Progenitor cell of endocrine pancreas (in vitro differentiated cells): ENCODE measurements at places on chromosomes 1 and 21. TPM values are rescaled to one million over a fixed set of nuclear protein-coding genes. Genes with fewer than 3 reads are reported as not detected.

DNA sequence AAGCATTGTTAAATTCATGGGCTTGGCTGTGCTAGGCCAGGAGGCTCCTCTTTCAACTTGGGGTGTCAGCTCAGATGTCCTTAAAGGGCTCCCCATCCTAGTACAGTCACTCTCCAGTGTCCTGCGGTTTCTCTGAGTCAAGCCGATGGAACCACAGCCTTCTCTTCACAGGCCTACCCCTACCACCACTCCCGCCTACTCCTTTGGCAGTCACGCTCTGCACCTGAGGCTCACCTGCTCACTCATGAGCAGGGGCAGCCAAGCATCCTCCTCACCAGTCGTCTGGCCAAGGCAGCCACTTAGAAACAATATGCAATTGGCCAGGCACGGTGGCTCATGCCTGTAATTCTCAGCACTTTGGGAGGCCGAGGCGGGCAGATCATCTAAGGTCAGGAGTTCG is 3.6 kb downstream of the ACOT7 start:
- DNase-seq: no peak

BMP8B gene
- 0.75 and 0.91 TPM in 2 replicates for total RNA-seq

ITGB3BP gene
- 40.3 and 40.4 TPM in 2 replicates for total RNA-seq

AADACL4 gene
- 0.24 TPM in 2 replicates for total RNA-seq

DNA sequence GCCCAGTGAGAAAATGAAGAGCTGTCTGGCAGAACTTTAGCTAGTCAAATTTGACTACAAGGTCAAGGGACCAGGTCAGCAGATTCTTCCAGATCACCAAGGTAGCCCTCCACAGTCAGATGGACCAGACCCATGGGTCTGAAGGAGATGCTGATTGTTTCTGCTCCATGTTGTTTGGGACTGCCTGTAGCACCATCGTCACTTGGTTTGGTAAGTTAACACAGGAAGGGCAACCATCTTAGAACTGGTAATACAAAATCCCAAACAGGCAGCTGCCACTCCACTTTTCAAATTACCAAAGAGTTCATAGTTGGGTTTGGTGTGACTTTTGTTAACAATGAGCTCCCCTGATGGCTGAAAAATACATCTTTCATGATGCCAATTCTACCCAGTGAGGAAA is 9.0 kb downstream of the ITPKB start:
- no peak for DNase-seq

- no peak for DNase-seq
Observed at GRCh38 chr21:40684726-40685125, 162.2 kb downstream of the DSCAM start.

LCK gene
- total RNA-seq: 0.77 and 1.2 TPM in 2 replicates

DNA sequence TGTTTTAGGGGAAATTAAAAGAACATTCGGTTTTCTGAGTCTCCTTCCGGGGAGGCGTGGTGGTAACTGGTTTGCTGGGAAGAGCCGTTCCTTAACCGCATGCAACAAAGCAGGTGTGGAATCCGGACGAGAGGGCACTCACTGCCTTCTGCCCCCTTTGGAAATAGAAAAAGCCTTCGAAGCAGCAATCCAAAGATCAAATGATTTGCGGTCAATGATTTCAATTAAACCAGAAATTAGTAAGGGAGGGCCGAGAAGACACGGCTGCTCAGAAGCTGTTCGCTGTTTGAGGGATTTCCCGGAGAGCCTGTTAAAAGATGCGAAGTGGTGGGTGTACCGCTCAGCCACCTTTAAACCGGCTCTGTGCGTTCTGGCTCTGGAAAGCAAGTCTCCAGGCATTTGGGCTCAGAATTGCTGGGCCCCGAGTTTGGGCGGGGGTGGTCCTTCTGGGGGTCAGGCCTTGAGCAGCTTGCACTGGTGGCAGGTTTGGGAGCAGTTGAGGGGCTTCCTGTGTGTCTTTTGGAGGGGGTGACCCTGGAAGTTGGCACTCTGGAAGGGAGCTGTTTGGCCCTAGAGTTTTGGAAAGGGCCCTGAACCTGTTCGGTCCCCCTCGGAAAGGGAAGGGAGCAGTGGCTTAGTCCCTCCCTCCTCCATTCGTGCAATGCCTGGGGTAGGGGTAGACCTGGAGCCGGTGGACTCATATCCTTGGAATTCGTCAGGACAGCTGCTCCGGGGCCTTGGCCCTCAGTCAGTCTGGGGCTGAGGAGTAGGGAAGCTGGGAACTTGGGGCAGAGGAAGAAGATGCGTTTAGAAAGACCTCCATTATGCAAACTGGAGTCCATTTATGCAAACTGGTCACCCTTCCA is 3.1 kb downstream of the SIM2 start:
- no peak for DNase-seq

DNA sequence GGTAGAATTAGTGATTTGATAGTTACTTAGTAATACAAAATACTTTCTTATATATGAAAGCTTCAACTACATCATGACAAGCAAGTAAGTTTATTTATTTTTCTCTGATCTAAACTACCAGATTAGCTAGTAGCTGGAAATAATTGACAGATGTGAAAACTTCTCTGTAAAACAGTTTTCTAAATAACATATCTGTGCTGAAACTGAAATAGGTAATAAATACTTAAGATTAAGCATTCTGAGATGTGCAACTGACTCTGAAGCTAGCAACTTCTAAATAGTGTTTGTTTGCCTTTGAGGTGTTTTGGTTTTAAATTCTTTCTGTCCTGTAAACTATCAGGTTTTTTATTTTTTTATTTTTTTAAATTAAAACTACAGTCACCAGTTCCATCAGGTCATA is 18.5 kb upstream of the LHX8 start:
- no peak for DNase-seq

S100A7 gene
- total RNA-seq: not detected in 2 replicates

DNA sequence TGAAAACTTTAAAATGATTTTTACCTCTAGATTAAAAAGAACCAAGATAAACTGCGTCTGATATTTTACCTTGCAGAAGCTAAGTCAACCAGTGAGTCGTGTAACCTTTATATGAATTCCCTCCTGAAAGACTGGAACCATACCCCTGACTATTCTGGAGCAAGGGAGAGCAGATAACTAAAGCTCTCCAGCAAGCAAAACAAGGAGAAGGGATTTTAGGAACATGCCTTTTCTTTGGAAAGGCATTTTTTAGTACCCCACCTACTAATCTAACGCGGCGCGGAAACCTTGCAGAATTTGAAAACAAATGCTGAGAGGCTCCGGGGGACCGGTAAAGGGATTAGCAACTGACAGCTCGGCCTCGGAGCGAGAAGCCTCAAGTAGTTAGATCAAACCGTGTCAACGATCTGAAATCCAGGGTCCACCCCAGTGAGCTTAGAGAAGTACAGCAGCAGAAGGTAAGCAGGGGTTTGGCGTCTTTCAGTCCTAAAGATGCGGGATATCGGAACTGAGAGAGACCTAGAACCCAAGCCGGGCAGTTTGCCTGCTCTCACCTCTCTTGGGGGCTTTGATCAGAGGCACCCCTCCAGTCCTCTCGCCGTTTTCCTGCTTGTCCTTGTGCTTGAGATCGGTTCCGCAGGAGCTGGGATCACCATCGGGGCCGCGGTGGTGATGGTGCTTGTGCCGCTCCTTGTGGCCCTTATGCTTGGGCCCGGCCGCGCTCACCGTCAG is 954 bp downstream of the RSBN1 start:
- no peak for DNase-seq

F5 gene
- total RNA-seq: 1.7 and 2.9 TPM in 2 replicates

GRCh38 chr1:18336801-18337200 is 143.9 kb upstream of the KLHDC7A start:
- no peak for DNase-seq

RIMKLA gene
- 3.5 and 3.9 TPM in 2 replicates for total RNA-seq

FHAD1 gene
- total RNA-seq: 5.0 and 5.3 TPM in 2 replicates

- no peak for DNase-seq
Observed at GRCh38 chr1:145993618-145994390, 2.6 kb downstream of the TXNIP start.

GRCh38 chr1:98296681-98297080 is 364.8 kb upstream of the SNX7 start:
- no peak for DNase-seq

DNA sequence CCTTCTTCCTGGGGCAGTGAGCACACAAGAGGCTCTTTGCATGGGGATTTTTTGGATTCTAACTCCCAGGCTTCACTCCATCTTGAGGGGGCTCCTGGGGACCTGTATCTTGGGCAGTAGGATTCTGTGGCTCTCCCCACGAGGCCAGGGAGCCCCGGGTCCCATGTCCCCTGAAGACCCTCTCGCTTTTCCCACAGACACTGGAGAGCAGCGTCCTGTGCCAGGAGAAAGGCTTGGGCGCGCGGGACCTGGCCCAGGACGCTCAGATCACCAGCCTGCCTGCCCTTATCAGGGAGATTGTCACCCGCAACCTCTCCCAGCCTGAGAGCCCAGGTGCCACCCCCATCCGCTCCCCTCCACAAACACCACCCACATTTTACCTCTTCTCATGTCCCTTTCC is 735 bp downstream of the CROCC start:
- no peak for DNase-seq

DNA sequence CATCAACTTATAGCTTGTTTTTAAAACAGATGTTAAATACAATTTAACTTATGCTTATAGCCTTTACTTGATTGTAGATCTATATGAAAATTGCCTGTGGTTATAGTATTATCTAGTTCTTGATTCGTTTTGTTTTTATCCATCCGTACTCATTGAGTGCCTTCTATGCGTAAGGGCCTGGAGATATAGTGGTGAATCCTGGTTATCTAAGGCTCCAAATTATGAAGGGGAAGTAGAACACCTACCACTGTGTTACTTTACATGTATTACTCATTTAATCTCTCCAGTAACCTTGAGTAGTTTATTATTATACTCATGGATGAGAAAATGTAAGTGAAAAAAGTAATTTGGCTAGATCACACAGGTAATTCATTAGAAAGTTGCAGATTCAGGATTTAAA is 121.8 kb downstream of the OSBPL9 start:
- no peak for DNase-seq

DNA sequence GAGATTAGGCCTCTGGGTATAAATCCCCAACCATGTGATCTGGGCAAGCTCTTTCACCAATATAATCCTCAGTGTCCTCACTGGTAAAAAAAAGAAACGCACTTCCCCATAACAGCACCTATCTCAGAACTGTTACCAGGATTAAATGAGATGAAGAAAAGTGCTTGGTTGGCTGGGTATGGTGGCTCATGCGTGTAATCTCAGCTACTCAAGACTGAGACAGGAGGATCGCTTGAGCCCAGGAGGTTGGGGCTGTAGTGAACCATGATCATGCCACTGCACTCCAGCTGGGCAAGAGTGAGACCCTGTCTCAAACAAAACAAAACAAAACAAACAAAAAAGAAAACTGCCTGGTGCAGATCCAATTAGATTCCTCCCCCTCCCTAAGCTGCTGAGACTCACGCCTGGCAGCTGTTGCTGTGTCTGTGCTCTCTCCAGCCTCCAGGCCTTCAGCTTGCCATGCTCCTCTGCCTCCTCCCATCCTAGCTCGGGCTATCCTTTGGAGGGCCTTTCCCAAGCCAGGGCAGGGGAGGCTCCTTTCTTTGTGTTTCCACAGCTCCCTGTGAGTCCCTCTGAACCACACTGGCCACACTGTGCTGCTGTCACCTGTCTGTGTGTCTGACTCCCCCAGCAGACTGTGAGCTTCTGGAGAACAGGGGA is 19.0 kb downstream of the CYB5RL start:
- no peak for DNase-seq

DNA sequence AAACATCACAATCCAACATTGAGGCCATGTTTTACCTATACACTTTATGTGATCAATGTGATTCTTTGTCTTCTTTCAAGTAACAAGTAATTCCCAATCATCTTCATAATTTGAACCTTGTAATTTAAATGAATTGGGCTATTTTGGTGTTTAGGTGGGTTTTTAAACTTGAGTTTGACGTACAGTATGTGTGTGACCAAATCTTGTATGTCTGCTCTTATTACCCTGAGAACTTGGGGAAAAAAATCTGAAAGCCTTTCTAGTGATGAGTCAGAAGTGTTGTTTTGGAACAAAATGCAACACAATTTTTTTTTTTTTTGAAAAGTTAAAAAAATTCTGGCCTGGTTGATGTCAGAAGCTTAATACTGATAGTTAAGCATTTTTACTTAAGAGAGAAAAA is 68.5 kb downstream of the HHAT start:
- no peak for DNase-seq

DNA sequence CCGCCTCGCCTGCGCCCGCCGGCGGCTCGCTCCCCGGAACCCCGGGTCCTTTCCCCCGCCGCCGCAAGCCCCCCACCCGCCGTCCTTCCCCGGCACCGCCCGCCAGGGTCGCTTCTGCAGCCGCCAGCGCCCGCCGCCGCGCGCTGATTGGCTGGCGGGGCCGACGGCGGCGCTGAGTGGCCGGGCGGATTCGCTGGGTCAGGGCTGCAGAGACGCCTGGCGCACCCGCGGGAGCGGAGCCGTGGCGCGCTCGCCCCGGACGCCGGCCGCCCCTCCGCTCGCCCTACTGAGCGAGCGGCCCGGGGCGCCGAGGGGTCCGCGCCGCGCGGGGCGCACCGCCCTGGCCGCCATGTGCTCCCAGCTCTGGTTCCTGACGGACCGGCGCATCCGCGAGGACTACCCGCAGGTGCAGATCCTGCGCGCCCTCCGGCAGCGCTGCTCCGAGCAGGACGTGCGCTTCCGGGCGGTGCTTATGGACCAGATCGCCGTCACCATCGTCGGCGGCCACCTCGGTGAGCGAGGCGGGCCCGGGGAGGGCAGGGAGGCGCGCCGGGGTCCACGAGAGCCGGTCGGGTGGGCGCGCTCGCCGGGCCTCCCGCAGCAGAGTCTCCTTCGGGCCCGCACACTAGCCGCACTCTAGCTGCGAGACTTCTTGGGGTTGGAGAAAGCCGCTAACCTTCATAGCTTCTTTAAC is at the start of gene RIMKLA:
RIMKLA (plus strand) TSS at position 207 of the 694 bp plus-strand sequence; CDS start at position 350, 143 bp downstream.
- DNase-seq: peak; percentile 52

GRCh38 chr1:20079661-20080305 is 9.8 kb downstream of the PLA2G5 start:
- DNase-seq: no peak

DCDC2B gene
- not detected in 2 replicates for total RNA-seq

BRDT gene
- total RNA-seq: not detected in 2 replicates

TRIM67 gene
- total RNA-seq: 0.05 and 0.09 TPM in 2 replicates

B3GALT5 gene
- 0.86 and 1.6 TPM in 2 replicates for total RNA-seq

RASSF5 gene
- total RNA-seq: 7.0 and 7.9 TPM in 2 replicates

DNA sequence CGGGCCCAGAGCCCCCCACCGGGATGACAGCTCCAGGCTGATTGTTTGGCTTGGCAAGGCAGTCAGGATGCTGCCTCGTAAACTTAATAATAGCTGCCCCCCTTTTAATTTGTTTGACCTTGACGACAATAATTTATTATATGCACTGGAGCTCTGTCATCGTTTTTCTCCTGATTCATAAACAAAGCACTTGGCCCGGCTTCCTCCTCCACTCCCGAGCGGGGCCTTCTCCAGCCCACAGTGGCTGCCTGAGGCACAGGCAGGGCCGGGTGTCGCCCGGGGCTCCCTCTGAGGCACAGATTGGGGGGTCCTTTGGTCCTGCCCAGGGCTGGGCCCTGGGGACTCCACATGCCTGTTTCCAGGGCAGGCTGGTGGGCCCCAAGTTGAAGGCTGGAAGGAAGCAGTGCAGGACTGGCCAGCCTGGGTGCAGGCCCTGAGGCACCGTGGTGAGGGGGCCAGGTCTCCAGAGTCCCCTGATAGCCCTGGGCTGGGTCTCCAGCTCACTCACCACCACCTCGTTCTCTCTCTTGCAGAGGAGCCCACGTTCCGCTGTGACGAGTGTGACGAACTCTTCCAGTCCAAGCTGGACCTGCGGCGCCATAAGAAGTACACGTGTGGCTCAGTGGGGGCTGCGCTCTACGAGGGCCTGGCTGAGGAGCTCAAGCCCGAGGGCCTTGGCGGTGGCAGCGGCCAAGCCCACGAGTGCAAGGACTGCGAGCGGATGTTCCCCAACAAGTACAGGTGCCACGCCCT is 52.0 kb upstream of the ARHGEF16 start:
- no peak for DNase-seq
